ENCODE measurements at places on chromosomes 16 and 17.

DNA sequence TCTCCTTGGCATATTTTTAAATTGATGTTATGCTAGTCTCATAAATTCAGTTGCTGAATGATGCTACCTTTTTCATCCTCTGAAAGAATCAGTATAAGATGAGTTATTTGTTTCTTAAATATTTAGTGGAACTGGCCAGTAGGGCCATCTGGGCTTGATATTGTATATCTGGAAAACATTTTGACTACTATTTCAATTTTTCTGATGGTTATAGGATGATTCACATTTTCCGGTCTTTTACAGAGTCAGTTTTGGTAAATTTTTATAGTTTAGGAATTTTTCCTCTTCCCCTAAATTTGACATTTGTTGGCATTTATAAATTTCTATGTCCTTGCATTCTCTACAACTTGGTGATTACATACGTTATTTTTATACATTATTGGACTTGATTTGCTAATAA, 296.3 kb upstream of the AXIN2 start:
- no peak for DNase-seq

GRCh38 chr16:70614208-70614951, 32.0 kb upstream of the IL34 start:
- DNase-seq: no peak

DNA sequence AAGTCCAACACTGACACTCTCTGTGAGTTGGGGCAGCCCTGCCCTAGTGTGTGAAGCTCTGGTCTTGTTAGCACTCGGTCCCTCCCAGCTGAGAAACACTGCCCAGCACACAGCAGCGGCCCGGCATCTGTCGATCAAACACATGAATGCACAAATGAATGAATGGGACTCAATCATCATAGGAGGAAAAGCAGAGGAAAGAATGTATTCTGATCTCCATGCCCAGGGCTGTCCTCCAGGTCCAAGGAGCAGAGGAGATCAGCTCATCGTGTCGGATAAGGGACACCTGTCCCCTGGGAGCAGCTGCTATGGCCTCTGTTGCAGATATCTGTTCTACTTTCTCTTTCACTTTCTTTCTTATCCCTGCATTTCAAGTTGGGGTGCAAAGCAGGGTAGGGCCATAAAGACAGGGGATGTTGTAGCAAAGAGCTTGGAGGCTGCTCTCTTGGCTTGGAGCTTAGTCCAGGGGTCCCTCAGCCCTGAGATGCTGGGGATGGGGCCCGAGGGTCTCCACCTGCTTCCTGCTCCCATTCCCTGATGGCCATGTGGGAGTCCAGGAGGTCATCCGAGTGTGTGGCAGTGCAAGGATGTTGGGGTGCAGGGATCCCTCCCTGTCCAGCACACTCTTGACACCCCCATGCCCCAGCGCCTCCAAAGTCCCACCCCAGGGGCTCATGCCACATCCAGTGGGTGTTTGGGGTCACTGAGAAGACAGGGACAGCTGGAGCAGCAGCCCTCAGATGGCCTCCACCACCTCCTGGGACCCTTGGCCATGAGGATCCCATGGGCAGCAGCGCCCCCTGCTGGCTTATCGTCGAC, 88.2 kb downstream of the IRF8 start:
- DNase-seq: peak; percentile 26

GRCh38 chr17:58413684-58414083, 3.6 kb downstream of the RNF43 start:
- no peak for DNase-seq

DNA sequence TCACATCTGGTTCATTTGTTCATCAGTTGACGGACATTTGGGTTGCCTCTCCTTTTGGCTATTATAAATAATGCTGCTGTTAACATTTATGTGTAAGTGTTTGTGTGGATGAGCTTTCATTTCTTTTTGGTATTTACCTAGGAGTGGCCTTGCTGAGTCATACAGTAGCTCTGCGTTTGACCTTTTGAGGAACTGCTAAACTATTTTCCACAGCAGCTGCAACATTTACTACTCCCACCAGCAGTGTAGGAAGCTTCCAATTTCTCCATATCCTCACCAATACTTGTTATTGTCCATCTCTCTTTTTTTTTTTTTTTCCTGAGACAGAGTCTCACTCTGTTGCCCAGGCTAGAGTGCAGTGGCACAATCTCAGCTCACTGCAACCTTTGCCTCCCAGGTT, 20.7 kb upstream of the PLCG2 start:
- DNase-seq: peak; percentile 77

- DNase-seq: no peak
Observed at GRCh38 chr16:1197237-1197866, 27.7 kb downstream of the TPSG1 start.

GRCh38 chr17:49224198-49224996, 6.2 kb downstream of the PHOSPHO1 start:
- DNase-seq: no peak

- peak; percentile 77 for DNase-seq
Observed at GRCh38 chr16:86575754-86576557, 2.4 kb upstream of the FOXL1 start.

DNA sequence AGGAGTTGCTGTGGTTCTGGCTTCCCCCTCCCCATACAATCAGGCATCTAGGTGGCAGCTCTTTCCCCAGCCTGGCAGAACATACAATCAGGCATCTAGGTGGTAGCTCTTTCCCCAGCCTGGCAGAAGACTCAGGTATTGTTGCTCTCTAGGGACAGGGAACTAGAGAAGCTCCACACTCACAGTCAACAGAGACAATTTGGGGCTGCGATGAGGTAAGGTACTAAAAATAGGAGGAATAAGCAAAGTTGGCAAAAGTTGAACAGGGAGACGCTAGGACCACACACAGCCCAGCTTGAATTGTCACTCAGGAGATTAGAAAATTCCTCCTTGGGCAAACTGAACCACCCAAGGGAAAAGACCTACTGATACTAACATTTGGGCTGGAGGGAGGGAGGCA, 315.5 kb upstream of the CDH5 start:
- no peak for DNase-seq

- DNase-seq: no peak
Observed at GRCh38 chr16:67068212-67068753, 39.3 kb downstream of the CBFB start.

DNA sequence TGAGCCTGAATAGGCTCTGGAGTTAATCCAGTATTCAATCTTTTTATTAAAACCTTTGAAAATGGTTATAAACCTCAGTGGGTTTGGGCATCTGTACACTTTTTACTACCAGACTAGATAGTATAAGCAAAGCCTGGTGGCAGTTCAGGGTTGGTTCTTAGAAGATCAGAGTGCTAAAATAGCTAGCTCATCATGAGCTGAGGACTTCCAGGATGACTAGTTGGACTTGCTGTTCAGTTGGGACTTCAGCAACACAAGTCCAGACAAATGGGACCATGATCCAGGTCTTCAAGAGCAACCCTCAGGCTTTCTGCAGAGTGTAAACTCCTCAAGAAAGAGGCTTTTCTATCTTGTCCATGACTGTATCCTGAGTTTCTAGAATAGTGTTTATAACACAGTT, 1.2 kb upstream of the ZNF19 start:
- no peak for DNase-seq

- DNase-seq: no peak
Observed at GRCh38 chr17:76466775-76467130, 650 bp upstream of the AANAT start.

DNA sequence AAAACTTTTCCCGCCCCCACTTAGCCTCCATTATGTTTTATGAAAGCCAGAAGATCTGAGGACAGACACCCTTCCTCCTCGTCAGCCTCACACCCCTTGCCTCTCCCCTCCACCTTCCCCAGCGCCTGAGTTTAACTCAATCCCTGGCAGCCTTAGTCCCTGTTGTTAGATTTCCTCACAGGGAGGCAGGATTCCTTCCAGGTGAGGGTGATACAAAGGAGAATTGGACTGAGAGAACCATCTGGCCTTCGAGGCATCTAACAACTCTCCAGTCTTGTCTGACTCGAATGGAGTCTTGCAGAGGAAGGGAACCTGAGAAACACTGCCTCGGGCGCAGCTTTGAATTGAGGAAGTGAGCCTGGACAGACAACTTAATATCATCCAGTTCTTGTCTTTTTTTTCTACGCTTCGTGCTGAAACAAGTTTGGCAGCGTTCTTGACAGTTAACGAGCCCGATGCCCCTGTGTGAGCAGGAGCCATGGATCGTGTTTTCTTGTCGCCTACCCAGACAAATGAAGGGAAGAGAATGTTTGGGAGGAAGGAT, 1.3 kb upstream of the ZNF768 start:
- peak; percentile 92 for DNase-seq

GRCh38 chr17:64547319-64547718, 40.5 kb downstream of the CEP95 start:
- no peak for DNase-seq

DNA sequence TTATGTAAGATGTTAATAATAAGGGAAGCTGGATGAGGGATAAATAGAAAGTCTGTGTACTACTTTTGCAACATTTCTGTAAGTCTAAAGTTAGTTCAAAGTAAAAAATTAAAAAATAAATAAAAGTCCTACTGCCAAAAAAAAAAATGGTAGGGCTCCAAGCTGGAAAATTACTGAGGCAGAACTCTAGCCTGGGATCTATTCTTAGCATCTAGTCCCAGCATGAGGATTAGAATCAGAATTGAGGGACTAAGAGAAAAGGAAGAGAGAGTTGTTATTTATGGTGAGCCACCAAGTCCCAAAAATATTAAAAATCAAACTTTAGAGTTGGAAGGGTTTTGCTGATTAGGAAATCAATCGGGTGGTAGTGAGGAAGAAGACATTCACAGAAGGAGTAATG, 110.3 kb downstream of the CYB561 start:
- no peak for DNase-seq

DNA sequence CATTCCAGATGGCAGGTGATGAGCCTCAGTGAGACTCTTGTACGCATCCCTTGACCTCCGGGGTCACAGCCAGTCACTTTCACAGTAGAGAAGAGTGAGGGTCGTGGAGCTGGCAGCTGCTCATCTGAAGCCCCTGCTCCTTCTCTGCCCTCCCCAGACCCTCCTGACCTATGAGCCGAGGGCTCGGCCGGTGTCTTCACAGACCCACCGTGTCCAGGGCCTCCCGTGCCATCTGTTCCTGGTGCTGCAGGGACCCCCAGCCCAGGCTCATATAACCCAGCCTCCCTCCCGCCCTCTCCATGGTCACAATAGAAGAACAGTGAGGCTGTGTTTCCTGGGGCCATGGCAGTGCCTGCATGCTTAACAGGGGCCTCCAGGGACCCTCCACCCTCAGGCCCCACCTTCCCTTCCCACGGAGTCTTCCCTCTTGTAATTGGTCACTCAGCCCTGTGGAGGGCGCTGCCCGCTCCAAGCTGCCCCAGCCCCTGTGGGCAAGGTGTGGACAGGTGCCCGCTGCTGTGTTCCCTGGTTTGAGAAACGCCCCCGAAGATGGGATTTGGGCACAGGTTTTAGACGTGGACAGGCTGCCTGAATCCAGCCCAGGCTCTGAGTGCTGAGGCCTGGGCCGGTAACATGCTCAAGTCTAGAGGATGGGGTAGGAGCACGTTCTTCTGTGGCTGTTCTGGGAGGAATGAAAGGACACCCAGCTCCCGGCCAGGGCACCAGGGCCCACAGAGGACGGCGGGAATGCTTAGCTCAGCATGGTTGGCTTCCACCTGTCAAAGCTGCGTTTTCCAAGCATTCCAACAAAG, 38.7 kb downstream of the ACSF3 start:
- DNase-seq: no peak

- DNase-seq: no peak
Observed at GRCh38 chr17:19327031-19327783, 35.3 kb downstream of the B9D1 start.

- peak; percentile 94 for DNase-seq
Observed at GRCh38 chr17:10151667-10152496, 46.5 kb downstream of the GAS7 start.

- DNase-seq: no peak
Observed at GRCh38 chr16:84058664-84059063, 16.1 kb upstream of the SLC38A8 start.

GRCh38 chr17:43871946-43872690, 25.1 kb downstream of the CD300LG start:
- no peak for DNase-seq

DNA sequence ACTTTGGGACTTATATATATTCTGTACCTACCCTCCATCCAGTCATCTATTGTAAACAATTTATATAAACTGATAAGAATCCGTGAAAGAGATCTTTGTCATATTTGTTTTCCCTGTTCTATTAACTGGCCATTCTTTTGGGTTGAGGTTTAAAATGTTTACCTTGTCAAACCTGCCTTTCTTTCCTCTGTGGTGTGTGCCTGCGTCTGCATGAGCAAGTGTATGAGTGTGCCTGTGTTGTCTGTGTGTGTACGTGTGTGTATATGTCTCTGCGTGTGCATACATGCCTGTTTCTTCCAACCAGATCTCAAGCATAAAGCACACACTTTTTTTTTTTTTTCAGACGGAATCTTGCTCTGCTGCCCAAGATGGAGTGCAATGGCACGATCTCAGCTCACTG, 201.5 kb downstream of the C16orf95 start:
- DNase-seq: no peak

- DNase-seq: no peak
Observed at GRCh38 chr16:48539485-48540221, 70.3 kb downstream of the N4BP1 start.

DNA sequence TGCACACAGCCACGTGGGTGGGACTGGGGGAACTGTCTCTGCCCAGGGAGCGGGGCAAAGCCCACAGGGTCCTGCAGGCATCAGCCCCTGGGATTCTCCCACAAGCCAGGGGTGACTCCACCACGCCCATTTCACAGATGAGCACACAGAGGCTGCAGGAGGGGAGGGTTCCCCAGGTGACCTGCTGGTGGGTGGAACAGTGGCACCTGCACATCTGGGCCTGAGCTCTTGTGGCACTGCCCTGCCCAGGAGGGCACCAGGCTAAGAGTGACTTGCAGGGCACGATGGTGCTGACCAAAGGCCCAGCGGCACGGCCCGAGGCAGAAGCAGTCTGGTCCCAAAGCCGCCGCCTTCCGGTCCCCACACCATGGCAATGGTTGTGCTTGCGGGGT, 23.9 kb downstream of the PIEZO1 start:
- DNase-seq: no peak

- DNase-seq: peak; percentile 94
Observed at GRCh38 chr17:42561897-42562387, at the start of gene COASY. Gene COASY (plus strand): TSS chr17:42562148. CDS start chr17:42562623, 475 bp downstream.

DNA sequence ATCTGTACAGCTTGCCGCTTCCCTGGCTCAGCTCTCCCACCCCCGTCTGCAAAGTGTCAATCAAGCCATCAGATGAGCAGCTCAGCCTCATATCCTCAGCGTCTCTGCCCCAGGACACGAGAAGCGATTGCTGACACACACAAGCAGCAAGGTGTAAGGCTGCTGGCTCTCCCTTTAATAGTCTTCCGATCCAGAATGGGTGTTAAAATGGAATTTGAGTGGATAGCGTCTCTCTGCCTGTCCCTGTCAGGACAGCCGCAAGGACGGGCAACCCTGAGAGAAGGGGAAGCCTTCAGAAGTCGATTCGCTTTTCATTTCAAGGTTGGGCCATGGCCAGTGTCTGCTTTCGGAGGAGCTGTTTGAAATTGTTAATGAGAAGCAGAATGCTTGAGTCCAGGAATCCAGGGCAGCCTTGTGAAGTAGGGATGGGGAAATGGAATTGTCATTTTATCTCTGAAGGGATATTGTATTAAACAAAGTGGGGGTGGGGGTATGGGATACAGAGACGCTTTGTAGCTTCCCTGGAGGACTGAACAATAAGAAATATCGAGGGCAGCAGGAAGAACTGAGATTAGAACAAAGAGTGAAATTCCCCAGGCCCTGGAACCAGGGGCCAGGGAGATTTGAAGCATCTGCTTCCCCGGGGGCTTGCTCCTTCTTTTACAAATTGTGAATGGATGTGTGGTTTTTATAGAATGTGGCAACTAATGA, 4.7 kb upstream of the PIPOX start:
- DNase-seq: no peak
